Stimulated activated CD4-positive, alpha-beta T cell treated with anti-CD3 and anti-CD28 coated beads, TNF-alpha, amount 100 ng/mL, for 1 hour (primary cell): ENCODE measurements at places on chromosomes 1 and 21.

DNA sequence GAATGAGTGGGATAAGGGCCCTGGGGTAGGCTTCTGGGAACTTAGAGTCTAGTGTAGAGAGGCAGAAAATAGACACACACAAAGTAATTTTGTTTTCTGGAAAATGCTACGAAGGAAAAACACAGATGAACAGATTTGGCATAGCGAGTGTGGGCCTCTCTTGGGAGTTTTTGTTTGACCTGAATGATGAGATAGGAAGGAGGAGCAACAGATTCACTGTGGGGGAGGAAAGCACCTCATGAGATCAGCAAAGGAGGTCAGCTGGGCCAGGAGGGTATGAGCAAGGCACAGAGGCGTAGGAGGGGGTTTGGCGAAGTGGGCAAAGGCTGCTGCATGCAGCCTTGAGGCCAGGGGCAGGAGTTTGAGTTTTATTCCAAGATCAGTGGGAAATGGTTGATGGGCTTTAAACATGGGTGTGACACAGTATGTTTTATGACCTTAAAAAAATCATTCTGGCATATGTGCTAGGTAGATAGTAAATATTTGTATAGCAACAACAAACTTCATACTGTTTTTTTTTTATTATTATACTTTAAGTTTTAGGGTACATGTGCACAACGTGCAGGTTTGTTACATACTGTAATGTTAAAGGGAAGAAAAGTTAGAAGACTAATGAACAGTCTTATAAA lies 57.9 kb downstream of the FGGY start:
- DNase-seq = no peak

DNA sequence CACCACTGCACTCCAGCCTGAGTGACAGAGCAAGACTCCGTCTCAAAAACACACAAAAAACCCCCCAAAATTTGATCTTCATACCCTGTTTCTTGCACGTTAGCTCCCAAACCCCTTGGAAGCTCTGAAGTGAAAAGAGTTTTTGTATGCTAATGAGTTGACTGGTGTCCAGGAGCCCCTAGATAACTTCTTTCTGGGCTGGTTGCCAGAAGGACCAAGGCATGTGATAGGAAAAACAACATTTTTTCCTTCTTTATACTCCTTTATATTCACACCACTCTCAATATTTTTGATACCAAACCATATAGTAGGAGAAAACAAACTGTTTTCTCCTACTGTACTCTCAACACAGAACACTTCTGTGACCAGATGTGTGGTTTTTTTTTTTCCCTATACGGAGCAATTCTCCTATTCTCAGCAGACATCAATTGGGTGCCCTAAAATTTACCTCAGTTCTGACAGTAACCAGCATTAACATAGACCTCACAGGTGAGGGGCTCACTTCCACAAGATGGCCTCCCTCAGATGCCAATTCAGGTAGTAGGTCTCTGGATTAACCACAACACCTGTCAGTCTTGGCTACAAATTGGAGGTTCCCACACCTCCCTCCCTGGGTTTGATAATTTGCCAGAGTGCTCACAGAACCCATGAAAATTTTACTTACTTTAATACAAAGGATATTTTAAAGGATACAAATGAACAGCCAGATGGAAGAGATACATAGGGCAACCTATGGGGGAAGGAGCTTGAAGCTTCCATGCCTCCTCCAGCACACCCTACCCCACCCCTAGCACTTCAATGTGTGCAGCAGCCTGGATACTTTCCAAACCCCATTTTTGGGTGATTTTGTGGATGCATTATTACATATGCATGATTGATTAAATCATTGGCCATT lies 25.6 kb downstream of the ZYG11B start:
- DNase-seq = no peak

- no peak for DNase-seq
Measured at GRCh38 chr1:39635205-39635870, 4.1 kb downstream of the HEYL start.

DNA sequence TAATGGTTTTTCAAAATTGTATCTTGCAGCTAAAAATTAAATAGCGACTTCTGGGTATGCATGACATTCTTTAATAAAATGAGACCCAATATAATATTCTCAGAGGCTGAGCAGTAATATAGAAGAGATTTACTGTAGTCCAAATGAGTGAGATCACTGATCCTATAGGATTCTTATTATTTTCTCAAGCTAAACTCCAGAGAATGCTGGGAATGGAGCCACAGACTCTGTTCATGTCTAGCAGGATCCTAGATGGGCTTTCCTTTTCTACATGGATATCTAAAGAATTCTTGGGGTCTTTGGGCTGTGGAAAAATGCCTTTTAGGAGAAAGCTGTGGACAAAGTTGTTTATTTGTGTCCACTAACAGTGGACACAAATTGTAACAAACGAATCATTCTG lies 150.7 kb upstream of the ZNF644 start:
- no peak for DNase-seq

DNA sequence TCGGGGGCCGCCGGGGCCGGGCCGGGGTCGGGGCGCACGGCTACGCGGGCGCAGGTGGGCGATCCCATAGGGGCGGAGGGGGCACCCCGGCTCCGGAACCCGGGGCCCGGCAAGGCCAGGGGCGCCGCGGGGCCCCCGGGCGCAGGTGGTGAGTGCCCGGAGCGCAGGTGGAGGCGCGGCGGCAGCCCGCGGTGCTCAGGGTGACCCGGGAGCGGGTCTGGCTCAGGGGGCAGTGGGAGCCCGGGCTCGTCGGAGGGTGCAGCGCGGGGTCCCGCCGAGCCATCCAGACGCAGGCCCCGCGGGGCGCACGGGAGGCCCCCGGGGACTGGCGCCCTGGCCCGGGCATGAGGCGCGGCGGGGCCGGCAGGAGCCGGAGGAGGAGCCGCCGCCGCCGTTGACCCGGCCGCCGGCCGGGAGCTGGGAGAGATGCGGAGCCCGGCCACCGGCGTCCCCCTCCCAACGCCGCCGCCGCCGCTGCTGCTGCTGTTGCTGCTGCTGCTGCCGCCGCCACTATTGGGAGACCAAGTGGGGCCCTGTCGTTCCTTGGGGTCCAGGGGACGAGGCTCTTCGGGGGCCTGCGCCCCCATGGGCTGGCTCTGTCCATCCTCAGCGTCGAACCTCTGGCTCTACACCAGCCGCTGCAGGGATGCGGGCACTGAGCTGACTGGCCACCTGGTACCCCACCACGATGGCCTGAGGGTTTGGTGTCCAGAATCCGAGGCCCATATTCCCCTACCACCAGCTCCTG lies 489 bp downstream of the CELSR2 start:
- DNase-seq = no peak

GRCh38 chr1:869499-870244 lies 54.1 kb upstream of the SAMD11 start:
- peak; percentile 73 for DNase-seq

- DNase-seq = no peak
Measured at GRCh38 chr1:186183219-186183618, 191.8 kb downstream of the TPR start.

GRCh38 chr1:178565586-178565985 lies 52.7 kb downstream of the TEX35 start:
- no peak for DNase-seq

GRCh38 chr1:14071581-14071980 lies 371.6 kb downstream of the PRDM2 start:
- DNase-seq = no peak

- no peak for DNase-seq
Measured at GRCh38 chr1:20405051-20405754, 80.8 kb downstream of the CAMK2N1 start.

DNA sequence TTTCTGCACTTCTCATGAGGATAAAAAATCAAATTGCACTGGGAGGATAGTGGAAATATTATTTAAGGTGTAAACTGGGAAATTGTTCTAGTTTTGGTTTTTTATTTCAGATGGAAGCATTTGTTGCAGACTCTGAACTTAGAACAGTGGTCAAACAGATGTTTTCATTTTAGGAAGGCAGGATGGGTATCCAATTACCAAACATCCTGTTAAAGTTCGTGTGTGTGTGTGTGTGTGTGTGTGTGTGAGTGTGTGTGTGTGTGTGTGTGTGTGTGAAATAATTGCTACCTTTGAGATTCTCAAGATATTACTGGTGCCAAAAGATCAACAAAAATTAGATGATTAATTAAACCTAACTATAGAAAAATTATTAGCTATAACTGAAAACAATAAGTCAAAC lies 24.3 kb upstream of the DUSP10 start:
- DNase-seq = no peak

GRCh38 chr1:160855181-160855981 lies 7.3 kb downstream of the CD244 start:
- no peak for DNase-seq

DNA sequence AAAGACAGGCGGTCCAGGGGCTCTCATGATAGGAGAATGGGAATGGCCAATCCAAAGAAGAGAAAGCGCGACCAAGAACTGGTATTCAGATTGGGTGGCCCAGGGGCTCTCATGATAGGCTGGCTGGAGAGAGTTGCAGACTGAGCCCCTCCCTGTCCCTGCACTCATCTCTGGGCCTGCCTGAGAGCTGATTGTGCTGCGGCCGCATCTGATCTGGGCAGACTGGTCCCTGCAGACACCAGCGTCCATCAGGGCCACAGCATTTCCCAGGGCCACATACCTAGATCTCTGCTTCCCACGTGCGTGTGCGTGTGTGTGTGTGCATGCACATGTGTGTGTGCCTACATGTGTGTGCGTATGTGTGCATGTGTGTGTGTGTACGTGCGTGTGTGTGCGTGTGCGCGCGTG lies 30.4 kb upstream of the MAN1C1 start:
- DNase-seq = no peak

GRCh38 chr21:37338671-37339551 lies 27.7 kb upstream of the DYRK1A start:
- no peak for DNase-seq

- no peak for DNase-seq
Measured at GRCh38 chr21:45366931-45367401, 38.0 kb upstream of the COL18A1 start.

GRCh38 chr1:201358596-201358995 lies 18.9 kb downstream of the TNNT2 start:
- no peak for DNase-seq

DNA sequence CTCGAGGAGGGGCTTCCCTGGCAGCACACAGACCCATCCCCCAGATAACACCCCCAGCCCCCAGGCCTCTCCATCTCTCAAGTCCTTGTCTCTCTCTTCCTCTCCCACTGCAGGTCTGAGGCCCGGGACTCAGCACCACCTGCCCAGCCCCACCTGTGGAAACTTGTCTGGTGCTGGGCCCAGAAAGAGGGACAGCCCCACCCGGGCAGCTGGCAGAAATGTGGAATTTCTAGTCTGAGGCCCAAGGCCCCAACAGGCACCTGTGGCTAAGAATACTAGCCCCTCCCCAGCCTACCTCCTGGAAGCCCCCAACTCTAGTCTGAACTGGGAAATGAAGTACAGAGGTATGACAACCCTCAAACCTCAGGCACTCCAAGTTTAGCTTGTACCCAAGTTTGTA lies 15.4 kb downstream of the TTC39A start:
- DNase-seq = no peak

DNA sequence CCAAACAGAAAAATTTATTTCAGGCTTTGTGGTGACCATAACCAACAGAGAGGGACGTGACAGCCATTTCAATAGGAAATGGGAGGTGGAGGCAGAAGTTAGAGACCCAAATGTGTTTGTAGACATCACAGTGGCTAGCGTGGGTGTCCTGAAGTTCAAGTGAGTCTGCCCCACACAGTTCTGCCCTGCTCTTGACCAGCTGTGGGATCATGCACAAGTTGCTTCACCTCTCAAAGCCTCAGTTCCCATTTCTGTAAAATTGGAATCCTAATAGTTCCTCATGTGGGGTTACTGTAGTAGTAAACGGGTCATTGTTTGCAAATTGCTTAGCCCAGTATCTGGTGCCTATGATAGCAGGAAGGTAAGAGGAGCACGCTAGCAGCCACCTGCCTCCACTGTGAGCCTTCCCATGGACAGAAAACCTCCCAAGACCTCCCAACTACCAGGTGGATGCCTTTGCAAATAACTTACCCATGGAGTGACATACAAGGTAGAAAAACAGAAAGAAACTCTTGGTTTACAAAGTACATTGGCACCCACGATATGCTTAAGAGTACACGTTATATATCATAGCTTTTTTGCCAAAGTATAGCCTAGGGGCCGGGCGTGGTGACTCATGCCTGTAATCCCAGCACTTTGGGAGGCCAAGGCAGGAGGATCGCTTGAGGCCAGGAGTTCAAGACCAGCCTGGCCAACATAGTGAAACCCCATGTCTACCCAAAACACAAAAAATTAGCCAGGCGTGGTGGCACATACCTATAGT lies 29.1 kb downstream of the FHAD1 start:
- no peak for DNase-seq

GRCh38 chr1:191963286-191963685 lies 195.0 kb upstream of the RGS18 start:
- DNase-seq = no peak

DNA sequence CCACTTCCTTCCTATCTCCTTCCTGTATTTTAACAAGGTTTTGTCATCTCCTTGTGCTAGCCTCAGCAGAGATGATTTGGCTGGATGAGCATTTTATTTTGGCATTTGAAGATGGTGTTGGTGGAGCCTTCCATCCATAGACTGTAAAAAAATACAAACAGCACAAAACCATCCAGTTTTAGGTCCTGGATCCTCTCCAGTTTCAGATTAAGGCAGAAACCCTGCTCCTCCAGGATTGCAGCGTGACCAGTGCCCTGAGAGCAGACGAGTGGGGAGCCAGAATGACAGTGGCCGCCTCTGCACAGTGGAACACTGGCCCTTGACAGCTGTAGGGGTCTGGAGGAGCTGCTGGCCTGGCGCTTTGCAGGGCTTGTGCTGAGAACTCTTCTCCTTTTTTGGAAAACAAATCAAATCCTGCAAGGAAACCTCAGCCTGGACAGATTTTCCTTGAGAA lies 72.2 kb upstream of the GADD45A start:
- no peak for DNase-seq

DNA sequence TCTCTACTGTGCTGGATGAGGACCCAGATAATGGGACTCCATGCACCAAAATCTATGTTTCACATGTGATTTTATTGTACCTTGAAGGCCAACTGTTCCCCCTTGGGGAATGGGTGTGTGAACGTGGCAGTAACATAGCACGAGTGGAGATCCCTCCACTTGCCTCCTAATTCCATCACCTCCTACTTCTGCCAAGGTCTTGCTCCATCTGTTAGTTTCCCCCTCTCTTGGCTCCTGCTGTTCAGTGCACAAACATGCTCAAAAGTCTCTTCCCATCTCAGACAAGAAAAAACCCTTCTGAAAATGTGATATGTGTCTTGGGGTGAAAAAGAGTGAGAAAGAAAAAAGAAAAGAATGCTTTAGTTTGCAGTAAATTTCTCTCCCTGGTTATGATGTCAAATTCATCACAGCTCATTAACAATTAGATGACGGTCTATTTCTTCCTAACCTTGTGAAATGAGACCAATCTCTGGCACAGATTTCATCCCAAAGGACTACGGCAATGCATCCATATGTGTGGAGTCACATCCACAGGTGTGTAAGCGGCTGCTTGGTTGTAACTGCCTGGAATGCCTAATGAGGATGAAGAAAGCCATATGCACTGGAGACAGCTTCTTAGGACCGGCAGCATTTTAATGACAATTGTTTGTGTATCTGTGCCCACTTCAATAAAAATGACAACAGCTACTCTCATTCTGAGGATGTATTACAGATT lies 79.3 kb upstream of the DIRAS3 start:
- DNase-seq = no peak

- DNase-seq = no peak
Measured at GRCh38 chr1:89355056-89355455, 8.8 kb upstream of the GBP6 start.
